ENCODE measurements at places on chromosomes 3 and 15.

- DNase-seq = no peak
Measured at GRCh38 chr3:160830796-160831195, 74.8 kb downstream of the PPM1L start.

DNA sequence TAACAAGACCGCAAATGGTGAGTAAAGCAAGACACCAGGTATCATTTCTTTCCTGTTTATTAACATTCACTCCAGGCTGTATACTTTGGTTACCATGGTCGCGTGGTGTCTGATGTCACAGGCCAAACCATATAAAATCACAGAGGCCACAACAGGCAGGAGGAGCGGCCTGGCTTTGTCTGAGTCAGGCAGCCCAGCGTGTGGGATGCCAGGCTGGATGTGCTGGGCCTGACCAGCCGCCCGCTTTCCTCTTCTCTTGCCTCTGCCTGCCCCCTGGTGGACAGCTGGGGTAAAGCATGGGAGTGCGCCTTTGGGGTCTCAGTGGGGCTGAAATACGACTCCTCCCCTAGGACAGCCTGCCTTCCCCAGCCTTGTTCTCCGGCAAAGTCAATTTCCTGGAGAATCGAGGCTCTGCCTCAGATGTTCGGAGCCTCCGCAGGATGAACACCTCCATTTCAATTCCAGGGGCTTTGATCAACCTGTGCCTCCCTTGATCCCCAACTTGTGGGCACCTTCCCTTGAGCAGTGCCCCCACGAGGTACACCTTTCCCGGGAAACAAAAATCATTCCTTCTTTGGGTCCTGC is 78.2 kb downstream of the CCNL1 start:
- DNase-seq = peak; percentile 74

- DNase-seq = no peak
Measured at GRCh38 chr3:127942613-127943012, 27.6 kb downstream of the KBTBD12 start.

GRCh38 chr3:147015334-147015733 is 391.0 kb downstream of the ZIC4 start:
- DNase-seq = no peak

DNA sequence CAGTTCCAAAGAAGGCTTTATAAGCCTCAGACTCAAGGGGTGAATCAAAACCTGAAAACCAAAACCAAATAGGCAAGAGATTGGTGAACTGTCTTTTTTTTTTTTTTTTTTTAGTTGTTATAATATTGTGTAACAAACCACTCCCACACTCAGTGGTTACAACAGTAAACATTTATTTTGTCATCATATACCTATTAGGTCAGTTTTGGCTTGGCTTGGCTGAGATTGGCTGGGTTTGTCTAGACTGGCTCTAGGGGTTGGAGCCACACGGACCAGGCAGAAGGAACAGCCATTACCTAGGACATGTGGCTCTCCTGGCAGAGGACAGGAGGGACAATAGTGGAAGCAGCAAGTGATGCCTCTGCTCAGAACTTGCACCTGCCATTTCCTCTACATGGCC is 26.4 kb upstream of the RYR3 start:
- DNase-seq = no peak

DNA sequence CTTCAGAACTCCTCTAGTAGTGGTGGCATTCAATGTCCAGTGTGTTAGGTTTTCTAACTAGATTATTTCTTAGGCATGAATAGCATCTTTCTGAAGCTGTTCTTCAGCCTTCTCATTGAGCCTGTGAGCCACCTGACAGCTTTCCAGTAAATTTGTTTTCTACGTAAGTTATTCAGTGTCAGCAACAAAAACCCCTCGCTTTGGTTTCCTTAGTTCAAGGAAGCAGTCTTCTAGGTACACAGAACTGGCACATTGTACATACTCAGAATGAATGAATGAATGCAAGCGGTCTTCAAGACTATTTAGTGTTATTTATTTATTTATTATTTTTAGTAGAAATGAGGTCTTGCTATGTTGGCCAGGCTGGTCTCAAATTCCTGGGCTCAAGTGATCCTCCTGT is 44.9 kb downstream of the DRD3 start:
- DNase-seq = no peak

- DNase-seq = no peak
Measured at GRCh38 chr3:39189150-39189958, 3.0 kb downstream of the XIRP1 start.

- no peak for DNase-seq
Measured at GRCh38 chr15:87931584-87931983, 325.0 kb downstream of the NTRK3 start.

GRCh38 chr3:23270423-23270822 is 67.3 kb downstream of the UBE2E2 start:
- DNase-seq = no peak

DNA sequence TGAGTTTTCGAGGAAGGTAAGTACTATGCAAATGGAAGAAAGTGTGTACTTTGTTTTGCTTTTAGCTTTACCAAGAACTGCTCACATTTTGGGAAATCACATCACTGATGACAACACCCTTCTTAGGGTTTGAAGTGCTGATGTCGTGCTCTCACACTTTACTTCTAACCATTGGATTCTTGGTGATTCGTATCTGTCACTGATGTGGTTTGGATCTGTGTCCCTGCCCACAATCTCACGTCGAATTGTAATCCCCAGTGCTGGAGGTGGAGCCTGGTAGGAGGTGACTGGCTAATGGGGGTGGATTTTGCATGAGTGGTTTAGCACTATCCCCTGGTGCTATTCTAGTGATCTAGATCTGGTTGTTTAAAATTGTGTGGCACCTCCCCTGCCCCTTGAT is 75.4 kb upstream of the RGMA start:
- DNase-seq = peak; percentile 24

DNA sequence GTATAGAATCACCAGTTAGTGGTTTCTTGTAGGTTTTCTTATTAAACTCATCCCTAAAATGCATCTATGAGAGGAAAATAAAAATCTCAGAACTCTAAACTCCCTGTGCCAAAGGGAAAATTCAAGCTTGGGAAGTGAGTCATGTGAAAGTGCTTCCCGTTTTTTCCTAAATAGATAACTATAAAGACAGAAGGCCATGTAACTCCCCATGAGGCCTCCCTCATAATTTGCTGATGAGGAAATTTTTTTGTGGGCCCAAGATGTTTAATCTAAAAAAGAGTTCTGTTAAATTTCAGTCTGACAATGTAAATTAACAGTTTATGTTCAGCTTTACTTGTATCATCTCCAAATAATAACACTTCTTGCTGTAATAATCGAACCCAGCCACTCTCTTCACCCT is 1273.9 kb downstream of the OTOL1 start:
- DNase-seq = no peak

DNA sequence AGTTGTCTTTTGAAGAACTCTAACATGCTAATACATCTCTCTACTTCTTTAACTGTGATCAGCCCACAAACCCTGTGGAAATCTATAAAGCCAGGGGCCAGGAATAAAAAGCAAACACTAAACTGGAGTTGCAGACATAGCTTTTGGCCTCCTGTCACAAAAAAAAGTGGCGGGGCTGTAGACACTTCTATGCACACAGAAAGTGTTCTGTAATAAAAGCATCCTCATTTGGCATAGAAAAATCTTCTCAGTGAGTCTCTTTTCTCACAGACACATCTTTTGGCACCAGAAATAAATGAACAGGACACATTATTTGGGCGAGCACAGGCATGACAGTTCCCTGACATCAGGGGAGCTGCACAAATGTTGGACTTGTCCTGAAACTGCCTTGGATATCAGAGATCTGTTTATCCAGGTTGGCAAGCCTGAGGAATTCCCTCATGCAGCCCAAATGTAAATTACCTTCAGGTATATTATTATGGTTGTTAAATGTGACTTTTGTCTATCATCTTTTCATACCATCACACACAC is 355.4 kb downstream of the FGF12 start:
- DNase-seq = no peak

DNA sequence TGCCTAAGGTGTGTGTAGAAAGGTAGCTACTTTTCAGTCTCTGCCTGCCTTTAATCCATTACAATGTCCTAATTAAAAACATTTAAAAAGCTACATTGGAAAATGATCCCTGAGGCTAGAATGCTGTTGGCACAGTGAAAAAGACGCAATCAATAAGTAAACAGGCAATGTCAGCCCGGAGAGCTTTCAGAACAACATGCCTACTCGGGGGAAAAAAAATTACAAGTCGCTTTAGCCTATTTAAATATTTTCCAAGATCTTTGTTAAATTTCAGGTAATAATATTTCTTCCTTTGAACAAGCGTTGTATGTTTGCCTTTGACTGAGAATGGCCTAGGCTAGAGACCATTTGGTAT is 46.6 kb upstream of the CD47 start:
- no peak for DNase-seq
